ENCODE measurements at places on chromosomes 5 and 9. TPM values are rescaled to one million over a fixed set of nuclear protein-coding genes. Genes with fewer than 3 reads are reported as not detected.

DNA sequence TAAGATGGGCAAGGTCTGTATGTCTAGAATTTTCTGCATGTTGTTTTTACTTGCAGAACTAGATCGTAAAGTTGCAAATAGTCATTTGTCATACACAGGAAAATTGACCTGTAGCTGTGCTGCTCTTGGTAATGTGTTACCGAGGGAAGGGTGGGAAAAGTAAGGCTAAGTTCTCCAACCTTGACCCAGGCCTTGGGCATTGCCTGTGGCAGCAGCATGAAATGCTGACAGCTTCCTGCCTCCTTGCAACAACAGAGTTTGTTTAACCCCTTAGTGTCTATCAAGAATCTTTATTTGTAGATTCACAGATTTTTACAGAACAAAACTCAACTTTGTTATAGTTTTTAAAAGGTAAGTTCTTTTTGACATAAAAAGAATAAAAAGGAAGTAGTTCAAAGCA is 48.3 kb downstream of the ERCC6L2 start:
- no peak for DNase-seq

DNA sequence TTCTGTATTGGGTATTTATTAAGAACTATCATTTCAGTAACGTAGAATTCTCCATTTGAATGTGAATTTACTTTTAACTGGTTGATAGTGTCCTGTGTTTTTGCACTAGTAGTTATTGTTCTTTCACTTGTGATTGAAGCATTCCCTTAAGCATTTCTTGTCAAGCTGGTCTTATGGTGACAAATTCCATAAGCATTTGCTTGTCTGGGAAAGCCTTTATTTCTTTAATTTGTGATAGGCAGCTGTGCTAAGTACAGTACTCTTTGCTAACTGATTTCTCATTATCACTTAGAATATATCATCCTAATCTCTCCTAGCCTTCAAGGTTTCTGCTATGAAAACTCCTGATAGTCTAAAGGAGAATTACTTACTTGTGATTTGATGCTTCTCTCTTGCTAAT is 21.3 kb upstream of the SPATA31E1 start:
- no peak for DNase-seq

DNA sequence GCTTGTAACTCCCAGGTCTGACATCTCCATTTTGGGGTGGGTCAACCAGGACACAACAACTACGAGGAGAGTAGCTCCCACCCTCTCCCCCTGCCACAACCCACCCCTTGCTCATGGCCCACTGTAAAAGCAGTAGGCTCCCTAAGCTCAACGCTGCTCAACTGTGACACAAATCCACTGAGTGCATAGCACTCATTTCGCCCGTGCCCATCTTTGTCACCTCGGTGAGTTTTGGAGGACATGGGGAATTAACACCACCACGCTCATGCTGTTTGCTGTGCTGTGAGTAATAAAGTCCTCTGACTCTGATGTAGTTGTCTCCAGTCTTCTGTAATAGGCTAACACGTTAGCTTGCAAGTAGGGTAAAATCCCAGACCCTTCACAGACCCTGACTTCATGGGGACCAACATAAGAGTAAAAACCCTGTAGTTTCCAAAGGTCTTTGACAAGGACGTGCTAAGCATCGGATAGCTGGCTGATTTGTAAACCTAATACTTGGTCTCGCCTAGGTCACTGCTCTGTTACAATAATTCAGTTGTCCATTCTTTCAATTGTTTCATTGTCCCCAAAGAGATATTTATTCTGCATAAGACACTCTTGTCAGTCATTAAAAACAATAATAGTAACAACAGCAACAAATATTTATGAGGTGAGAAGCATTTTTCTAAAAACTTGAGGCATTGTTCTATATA is 7.7 kb downstream of the PLGRKT start:
- no peak for DNase-seq

- no peak for DNase-seq
Observed at GRCh38 chr5:5145651-5146529, 5.8 kb downstream of the ADAMTS16 start.

DNA sequence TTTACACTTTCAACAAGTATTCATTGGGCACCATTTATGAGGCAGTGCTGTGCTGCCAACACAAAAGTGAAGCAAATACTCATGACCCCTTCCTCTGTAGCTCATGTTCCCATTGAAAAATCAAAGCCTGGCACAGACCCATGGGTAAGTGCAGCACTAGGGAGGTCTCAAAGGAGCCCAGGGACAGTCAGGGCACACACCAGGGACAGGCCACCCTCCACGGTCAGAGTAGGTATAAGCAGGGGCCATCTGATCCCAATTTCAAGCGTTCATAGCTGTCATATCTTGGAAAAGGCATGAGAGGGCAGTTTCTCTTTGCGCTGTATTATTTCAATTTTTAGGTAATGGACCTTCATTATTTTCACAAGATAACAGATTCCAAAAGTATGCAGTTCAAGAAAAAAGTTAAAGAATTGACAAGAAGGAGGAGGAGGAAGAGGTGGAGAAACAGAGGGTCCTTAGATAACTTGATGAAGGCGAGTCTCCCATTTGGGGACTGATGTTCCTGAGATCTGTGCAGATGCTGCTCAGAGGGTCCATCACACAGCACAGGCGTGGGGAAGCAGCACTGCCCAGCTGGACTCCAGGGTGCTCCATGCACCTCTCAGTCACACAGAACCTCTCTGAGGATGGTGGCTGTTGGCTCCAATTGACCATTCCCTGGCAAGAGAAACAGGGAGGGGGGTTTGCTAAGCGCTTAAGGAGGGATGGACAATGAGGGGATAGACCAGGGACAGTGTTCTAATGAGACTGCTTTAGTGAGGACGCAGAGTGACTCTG is 7.5 kb downstream of the CTSL start:
- DNase-seq, result no peak

DNA sequence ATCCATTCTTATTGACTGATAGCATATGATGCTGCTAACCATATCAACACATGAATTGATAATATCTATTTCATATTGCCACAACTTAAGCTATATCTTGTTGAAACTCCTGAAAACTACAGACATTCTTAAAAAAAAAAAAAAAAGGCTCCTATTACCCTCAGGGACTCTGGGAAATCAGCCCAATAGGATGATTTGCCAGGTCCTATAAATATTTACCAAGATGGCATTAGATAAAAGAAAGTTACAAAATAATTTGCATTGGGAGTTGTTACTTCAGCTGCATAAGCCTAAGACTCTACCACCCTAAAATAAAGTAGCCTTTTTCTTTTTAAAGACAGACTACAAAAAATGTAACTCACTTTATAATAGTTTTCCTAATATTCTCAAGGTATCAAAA is 84.4 kb downstream of the CDO1 start:
- no peak for DNase-seq

DNA sequence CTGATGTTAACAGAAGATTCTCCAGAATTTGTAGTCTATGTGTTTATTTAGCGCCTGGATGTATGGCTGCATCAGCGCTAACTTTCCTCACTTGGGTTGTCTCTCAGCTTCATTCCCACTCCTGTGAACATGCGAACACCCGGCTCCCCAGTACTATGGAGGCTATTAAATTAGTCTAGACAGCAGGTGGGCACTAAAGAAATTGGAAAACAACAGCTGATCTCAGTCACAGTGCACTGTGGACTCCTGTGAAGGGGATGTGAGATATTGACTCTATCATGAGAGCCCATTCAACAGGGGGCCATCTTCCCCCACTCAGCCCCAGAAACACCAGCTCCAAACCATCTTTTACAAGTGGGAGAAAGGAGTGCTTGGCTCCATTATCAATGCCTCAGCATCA is 471.0 kb downstream of the KDM4C start:
- no peak for DNase-seq

DNA sequence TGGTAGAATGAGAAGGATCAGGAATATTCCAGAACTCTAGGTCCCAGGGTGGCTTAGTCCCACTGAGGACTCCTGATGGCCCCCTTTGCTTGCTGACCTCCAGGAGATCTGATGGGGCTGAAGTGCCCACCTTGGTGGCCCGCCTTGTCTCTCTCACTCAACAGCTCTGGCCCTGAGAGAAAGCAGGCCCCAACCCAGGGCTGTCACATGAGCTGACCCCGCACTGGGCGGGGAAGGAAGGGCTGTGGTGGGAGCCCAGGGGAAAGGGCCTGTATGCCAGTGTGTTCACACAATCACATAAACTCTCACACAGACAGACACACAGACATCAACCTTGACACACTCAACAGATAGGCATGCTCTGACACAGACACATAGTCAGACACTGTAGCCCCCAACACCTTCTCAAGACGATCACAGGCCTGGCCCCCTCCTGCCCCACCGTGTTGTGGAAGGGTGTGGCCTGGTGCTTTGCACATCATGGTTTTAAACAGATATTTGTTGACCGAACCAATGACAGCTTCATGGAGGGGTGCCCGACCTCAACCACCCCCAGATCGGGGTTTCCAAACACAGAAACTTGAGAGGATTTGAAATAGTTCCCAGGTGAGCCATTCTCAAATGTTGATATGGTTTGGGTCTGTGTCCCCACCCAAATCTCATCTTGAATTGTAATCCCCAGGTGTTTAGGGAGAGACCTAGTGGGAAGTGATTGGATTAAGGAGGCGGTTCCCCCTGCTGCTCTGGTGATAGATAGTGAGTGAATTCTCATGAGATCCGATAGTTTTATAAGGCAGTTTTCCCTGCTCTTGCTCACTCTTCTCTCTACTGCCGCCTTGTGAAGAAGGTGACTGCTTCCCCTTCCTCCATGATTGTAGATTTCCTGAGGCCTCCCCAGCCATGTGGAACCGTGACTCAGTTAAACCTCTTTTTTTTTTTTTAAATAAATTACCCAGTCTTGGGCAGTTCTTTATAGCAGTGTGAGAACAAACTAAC is 48.5 kb upstream of the HAND1 start:
- DNase-seq, result no peak

GRCh38 chr5:100838048-100838473 is 65.0 kb downstream of the ST8SIA4 start:
- DNase-seq, result no peak

GRCh38 chr9:107483666-107484065 is 5.9 kb downstream of the KLF4 start:
- DNase-seq, result no peak

DNA sequence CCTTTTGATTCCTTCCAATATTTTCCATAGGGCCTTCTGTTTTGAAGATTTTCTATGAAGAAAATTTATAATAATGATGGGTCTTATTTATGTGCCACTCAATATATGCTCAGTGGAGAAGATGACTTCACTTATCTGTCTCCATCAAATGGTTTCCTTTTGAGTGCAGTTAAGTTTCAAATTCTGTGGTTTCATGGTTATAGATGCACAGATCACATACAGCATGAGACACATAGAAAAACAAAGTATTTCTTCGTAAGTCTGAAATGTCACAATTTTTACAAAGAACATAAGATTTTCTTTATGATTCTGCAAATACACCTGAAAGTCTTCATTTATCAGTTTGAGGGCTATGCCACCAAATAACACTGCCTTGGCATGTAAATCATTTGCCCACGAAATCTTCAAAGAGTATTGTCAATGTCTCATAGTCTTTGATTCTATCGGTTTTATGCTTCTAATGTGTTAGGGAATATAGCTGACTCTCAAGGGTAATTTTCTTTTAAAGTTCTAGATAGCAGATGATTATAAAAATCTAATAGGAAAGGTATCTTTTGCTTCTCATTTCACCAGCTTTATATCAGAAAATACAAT is 14.1 kb downstream of the CFAP95 start:
- no peak for DNase-seq

GRCh38 chr9:95725045-95725444 is 150.4 kb upstream of the ERCC6L2 start:
- no peak for DNase-seq

DNA sequence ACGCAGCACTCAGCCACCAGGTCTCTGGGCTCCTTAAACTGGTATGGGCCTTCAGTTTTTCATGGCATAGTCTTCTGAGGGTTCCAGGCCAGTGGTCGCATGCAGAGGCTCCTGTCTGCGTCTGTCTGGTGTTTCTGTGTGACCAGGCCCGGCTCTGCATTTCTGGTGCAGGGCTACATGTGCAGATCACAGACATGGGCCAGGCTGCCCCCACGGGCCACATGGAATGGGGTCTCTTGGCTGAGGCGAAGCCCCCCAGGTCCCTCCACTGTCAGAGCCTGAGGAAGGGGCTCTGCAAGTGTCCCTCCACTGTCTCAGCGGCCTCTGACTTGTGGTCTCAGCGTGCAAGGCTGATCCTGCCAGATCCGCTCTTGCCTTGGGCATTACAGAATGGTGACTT is 15.6 kb upstream of the CARD19 start:
- no peak for DNase-seq

DNA sequence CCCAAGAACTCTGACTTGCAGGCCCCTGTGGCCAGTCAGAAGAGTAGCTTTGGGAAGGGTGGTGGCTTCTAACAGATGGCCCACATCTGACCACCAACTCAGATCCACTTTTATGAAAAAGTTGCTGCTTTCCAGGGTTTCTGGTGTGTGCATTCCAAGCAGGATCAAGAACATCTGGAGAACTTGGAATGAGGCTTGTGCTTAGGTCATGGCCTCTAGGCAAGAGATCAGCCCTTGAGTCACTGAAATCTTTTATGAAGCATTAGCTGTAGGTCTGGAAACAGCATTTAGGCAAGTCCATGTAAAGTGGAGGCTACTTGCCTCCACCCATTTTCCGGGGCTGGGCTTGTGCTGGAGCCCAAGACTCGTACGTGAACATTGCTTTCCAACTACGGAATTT is 433.3 kb downstream of the SH3GL2 start:
- no peak for DNase-seq

DNA sequence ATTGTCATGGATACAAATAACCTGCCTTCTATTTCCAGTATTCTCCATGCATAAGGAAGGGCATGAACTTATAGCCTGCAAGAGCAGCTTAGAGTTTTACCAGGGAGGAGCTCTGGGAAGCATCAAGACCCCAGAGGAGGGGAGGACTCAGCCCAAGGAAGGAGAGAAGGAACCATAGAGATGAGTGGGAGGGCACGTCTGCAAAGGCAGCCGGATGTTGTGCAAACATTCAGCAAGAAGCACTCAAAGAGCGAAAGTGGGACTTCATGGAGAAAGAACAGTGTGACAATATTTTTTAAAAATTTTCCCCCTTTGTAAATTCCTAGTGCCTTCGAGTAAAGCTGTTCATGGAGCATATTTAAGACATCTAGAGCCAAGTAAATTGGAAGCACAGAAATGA is 270.1 kb upstream of the PTGER4 start:
- no peak for DNase-seq

- DNase-seq, result no peak
Observed at GRCh38 chr5:18675041-18675440, 1040.8 kb downstream of the TAF11L14 start.

Gene TXNDC8
- total RNA-seq, result not detected

Gene PCDHGA8
- total RNA-seq, result 1.3 TPM

Gene TMC1
- not detected for total RNA-seq

Gene FOXE1
- total RNA-seq, result not detected

Gene TAF11L10
- not detected for total RNA-seq

Gene WDR31
- 0.62 TPM for total RNA-seq

Gene INSL6
- not detected for total RNA-seq

Gene NUDT12
- total RNA-seq, result 3.5 TPM

Gene DRD1
- not detected for total RNA-seq

Gene ARSI
- total RNA-seq, result 0.10 TPM

Gene ERCC6L2
- total RNA-seq, result 54.4 TPM

Gene ADGRV1
- 0.10 TPM for total RNA-seq

Gene CCL27
- not detected for total RNA-seq

Gene SOHLH1
- total RNA-seq, result not detected
